Peyer's patch (tissue), 4 donors: ENCODE measurements at places on chromosomes 16 and 17.

- no peak overlapping the region for H3K27ac ChIP-seq
- no peaks in the 10 kb centered on the region for H3K36me3 ChIP-seq
- no peaks in the 10 kb centered on the region for H3K27me3 ChIP-seq
- no peak for DNase-seq
These were observed 56.4 kb downstream of the CMIP start for GRCh38 chr16:81500833-81501521.

DNA sequence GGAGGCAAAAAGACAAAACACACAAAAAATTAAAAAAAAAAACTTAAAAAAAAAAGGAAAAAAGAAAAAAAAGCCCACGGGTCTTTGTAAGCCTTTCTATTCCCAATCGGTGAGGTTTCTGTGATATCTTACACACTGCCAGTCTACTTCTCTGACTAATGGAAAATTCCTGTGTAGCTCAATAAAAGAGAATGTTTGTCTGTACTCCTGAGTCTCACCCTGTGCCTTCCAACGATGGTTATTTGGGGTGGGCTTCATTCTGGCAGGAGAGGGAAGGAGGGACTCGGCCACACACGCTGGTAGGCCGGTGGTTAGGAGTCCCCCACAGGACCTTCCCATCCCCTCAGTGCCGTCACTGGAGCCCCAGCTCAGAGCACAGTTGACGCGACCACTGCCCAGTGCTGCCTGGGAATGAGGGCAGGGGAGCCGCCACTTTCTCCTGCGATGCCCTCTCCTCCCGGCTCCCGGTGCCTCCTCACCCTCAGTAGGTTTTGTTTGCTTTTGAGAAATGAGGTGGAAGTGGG, 68.0 kb downstream of the AMFR start:
- H3K4me1 ChIP-seq = peaks cover 3% of the 10 kb centered on the region
- H3K27me3 ChIP-seq = no peaks in the 10 kb centered on the region
- H3K36me3 ChIP-seq = no peaks in the 10 kb centered on the region
- H3K27ac ChIP-seq = peak overlapping the region; percentile 34
- no peak overlapping the region for H3K4me3 ChIP-seq

DNA sequence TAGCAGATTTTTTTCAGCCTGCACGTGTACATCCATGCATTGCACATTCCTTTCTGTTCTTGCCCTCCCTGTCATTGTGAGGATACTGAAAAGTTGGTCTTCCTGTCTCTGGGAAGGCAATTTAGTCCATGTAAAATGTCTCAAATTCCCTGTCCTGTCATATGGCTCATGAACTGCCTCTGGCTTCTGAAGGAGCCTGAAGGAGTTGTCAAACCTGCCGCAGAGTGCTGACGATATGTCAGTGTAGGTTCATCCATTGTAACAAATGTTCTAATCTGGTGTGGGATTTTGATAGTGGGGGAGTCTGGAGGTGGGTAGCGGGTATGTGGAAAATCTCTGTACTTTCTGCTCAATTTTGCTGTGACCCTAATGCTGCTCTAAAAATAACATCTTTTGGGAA, 59.6 kb downstream of the YPEL2 start:
- DNase-seq = no peak
- H3K4me3 ChIP-seq = no peak overlapping the region
- H3K27me3 ChIP-seq = no peaks in the 10 kb centered on the region
- no peaks in the 10 kb centered on the region for H3K4me1 ChIP-seq
- no peak overlapping the region for H3K27ac ChIP-seq

DNA sequence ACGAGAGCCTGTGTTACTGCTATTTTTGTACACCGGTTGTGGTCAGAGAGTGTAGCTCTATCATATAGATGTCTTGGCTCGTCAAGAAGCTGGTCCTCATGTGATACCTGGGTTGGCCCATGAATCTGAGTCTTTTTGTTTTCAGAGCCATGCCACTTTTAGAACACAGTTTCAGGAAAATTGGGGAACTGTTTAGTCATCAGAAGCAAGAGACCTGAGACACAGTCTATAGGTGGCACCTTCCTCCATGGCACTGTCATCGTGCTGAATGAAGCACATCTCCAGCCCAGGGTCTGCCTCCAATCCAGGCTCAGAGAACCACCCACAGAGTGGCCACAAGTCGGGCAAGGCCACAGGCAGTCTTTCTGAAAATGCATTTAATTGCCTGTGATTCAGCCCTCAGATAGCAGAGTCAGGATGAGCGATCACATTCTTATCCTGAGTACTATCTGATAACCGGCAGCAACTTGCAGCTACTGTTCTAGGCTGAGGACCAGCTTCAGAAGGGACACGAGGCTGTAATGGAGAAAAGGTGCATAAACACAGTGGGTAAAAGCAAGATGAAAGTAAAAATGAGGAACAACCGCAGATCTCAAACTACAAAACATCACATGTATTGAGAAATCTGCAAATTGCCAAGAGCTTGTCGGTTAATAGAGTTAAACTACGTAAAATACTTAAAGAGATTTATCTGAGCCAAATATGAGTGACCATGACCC, 14.2 kb upstream of the HAPSTR1 start:
- DNase-seq = no peak
- H3K27ac ChIP-seq = no peak overlapping the region
- H3K4me1 ChIP-seq = no peaks in the 10 kb centered on the region
- H3K27me3 ChIP-seq = no peaks in the 10 kb centered on the region

DNA sequence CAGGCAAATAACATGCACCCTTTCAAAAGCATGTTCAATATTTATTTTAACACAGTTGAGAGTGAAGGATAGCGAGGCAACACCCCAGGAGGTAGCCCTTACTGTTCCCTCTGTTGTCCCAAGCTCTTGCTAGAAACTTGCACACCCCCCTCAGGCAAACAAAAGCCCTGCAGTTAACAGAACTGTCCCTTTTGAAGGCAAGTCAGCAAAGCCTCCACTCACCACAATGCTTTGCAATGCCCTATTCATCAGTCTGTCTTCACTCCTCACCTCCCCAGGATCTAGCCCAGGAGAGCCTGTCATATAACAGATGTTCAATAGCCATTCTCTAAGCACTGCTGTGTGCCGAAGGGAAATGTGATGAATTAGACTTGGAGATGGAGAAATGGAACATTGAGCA, 3.5 kb upstream of the CNEP1R1 start:
- H3K27me3 ChIP-seq = no peaks in the 10 kb centered on the region
- no peak overlapping the region for H3K4me3 ChIP-seq
- peaks cover 11% of the 10 kb centered on the region for H3K4me1 ChIP-seq
- H3K27ac ChIP-seq = no peak overlapping the region
- H3K36me3 ChIP-seq = no peaks in the 10 kb centered on the region

DNA sequence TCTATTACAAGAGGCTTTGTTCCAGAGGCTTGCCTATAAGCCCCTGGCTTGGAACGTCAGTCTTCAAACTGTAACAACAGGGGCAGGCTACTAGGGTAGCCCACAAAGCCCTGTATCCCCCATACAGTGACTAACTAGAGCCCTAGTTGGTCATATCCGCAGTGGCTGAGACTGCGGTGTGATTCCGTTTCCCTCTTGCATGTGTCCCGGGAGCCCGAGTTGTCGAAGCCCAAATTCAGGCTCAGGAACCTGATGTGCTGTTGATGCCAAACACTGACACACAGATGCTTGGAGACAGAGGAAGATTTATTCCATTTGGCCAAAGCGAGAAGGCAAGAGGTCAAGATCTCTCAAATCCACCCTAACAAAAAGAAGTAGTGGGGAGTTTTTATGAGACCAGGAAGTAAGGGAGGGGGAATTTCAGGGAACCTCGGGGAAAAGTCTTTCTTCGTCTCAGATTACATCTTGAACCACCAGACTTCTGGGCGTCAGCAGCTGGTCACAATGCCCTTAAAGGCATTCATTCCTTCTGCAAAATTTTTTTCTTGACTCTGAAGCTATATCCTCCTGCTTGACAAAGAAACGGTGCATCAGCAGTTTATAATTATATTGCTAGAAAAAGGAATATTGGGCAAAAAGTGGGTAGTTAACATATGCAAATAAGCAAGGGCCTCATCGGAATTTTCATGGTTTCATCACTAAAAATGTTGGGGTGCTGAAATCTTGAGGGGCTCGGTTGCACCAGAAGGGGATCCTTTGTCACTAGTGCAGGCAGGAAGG, 879 bp downstream of the SLFN5 start:
- H3K27ac ChIP-seq = peak overlapping the region; percentile 91
- no peaks in the 10 kb centered on the region for H3K36me3 ChIP-seq
- peak; percentile 55 for DNase-seq
- H3K27me3 ChIP-seq = no peaks in the 10 kb centered on the region
- peak overlapping the region; percentile 69 for H3K4me3 ChIP-seq
- H3K4me1 ChIP-seq = peaks cover 3% of the 10 kb centered on the region

DNA sequence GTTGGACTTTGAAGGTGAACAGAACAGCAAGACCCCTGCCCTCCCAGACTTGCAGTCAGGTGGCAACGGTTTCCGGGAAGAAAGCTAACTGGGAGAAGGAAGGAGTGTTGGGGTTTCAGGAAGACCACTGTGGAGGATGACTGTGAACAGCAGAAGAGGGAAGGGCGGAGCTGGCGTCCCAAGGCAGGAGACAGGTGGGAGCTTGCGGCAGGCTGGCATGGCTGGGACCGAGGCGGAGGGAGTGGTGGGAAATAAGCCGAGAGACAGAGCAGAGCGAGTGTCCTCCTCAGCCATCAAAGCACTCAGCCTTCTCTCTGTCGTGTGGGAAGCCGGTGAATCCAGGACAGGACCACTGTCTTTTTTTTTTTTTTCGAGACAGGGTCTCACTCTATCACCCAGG, 108.5 kb upstream of the CACNG5 start:
- no peaks in the 10 kb centered on the region for H3K4me1 ChIP-seq
- no peak for DNase-seq
- no peaks in the 10 kb centered on the region for H3K27me3 ChIP-seq
- H3K27ac ChIP-seq = no peak overlapping the region
- no peaks in the 10 kb centered on the region for H3K36me3 ChIP-seq
- no peak overlapping the region for H3K4me3 ChIP-seq

GRCh38 chr16:8005096-8005860, 585.0 kb downstream of the TMEM114 start:
- H3K27me3 ChIP-seq = no peaks in the 10 kb centered on the region
- no peaks in the 10 kb centered on the region for H3K36me3 ChIP-seq
- H3K27ac ChIP-seq = no peak overlapping the region
- no peak overlapping the region for H3K4me3 ChIP-seq
- no peak for DNase-seq

DNA sequence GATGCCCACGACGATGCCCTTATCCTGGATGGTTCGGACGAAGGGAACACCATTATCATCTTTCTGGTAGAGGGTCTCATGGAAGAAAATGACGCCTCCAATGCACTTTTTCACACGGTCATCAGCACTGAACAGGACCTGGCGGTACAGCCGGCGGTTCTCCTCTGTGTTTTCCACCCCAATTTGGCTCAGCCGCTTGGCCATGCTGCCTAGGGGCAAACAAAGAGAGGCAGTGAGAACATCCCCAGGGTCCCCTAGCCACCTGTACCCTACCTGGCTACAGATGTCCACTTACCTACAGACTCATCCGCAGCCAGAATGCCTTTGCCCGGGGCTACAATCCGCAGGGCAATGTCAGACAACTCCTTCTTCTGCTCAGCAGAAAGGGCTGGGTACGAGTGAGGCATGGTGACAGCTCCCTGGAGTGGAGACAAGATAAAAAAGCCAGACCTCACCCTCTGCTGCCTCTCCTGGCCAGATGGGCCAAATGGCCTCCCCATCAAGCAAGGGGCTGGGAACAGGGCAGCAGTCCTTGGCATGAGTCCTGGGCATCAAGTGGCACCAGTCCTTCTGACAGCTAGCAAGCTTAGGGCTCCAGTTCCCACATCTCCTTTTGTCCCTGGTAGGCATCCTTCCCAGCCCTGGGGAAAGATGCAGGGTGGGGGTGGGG, 1.4 kb downstream of the ALDOC start:
- peaks cover 14% of the 10 kb centered on the region for H3K36me3 ChIP-seq
- peak; percentile 40 for DNase-seq
- no peak overlapping the region for H3K27ac ChIP-seq

DNA sequence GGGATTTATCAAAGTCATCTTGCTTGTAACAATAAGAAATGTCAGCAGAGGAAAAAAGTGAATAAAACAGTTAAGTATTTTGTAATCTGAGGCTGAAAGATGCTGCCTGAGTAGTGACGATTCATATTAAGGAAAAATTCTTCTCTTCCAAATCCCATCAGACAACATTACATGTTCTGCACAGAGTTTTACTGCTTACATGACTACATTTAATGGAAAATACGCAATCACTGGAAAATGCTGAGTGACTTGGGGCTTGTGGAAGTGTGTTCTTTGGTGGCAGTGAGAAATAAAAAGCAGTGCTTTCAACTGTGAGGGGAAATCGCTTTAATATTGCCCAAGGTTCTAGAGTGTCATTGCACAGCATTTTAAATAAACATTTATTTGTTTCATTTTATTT, 1025.2 kb upstream of the GOT2 start:
- H3K27ac ChIP-seq = no peak overlapping the region
- no peak for DNase-seq
- H3K4me3 ChIP-seq = no peak overlapping the region
- no peaks in the 10 kb centered on the region for H3K36me3 ChIP-seq
- no peaks in the 10 kb centered on the region for H3K4me1 ChIP-seq
- no peaks in the 10 kb centered on the region for H3K27me3 ChIP-seq

DNA sequence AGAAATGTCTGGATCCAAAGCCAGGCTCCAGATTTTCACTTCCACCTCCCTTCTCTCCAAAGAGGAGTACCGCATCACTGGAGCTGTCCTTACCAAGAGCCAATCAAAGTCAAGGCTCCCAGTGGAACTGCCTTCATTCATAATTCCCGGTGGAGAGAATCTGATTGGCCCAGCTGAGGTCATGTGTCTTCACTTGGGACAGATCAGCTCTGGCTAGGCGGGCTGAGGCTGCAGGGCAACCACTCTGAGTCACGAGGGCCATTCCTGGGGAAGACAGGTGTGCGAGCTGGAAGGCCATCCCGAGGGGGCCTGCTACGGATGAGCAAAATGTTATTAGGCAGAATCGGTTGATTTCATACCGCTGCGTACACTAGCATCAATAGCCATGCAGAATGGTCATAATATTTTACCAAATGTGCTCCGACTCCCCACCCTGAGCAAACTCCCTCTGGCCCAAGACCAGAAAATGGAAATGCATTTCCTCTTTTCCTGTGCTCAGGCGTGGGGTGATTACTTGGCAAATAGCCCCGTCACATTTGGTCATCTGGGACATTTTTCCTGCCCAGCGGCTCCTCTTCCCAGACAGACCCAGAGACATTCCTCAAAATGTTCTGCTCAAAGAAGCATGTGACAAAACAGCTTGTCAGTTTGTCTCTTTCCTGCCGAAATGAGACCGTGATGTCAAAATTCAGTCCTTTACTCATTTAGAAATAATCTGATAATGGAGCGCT, 111.1 kb downstream of the AIPL1 start:
- DNase-seq = no peak
- H3K36me3 ChIP-seq = no peaks in the 10 kb centered on the region
- no peak overlapping the region for H3K4me3 ChIP-seq
- H3K27me3 ChIP-seq = no peaks in the 10 kb centered on the region

- H3K27ac ChIP-seq = no peak overlapping the region
- H3K4me1 ChIP-seq = peaks cover 1% of the 10 kb centered on the region
- H3K27me3 ChIP-seq = no peaks in the 10 kb centered on the region
- H3K4me3 ChIP-seq = no peak overlapping the region
- peaks cover 32% of the 10 kb centered on the region for H3K36me3 ChIP-seq
These were observed 22.7 kb upstream of the DBNDD1 start for GRCh38 chr16:90041896-90042473.
